KG1 (cell line): ENCODE measurements at places on chromosomes 3 and 15.

DNA sequence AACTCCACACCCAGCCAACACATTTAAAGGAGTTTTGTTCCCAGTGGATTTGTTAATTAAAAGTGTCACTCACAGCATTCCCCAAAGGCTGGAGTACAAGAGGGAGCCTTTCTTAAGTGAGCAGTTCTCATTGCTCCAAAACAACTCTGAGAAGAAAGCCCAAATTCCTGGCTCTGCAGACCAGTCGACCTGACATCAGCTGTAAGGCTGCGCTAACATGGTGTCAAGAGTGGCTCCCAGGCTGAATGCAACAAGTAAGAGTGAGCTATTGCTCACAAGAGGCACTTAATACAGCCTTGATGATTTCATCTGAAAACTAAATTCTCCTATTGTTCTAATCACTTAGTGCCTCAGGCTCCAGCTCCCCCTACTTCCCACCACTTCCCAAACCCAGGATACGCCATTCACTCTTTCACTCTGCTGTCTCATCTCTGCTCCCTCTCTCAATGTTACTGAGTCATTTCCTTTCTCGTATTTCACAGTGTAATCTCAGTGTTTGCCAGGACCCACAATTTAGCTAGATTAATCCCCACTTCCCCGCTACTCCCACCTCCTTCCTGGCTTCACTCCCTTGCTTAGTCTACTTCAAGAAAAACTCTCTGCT is 81.8 kb downstream of the WWTR1 start:
- DNase-seq, result no peak

GRCh38 chr3:3240986-3241385 is 61.5 kb upstream of the CRBN start:
- no peak for DNase-seq

GRCh38 chr15:73981761-73982221 is 10.3 kb downstream of the STOML1 start:
- DNase-seq, result no peak

GRCh38 chr3:157043771-157044170 is 116.2 kb downstream of the CCNL1 start:
- no peak for DNase-seq

DNA sequence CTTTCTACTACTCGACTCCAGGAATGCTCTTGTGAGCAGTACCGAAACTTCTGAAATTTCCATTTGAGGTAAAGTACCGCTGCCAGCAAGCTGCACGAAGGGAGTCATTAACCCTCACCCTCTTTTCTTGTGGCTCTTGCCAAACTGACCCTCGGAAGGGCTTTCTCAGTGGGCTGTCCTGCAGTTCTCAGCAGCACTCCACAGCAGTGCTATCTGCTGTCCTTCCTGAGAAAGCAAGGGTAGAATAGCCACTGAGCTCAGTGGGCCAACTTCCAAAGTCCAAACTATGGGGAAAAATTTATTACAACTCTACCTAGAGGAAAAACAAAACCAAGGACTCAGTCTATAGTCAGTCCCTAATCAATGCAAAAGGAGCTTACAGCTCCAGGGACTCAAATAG is 38.5 kb upstream of the COL8A1 start:
- DNase-seq, result no peak

- DNase-seq, result no peak
Observed at GRCh38 chr15:83327041-83327440, 42.6 kb upstream of the BNC1 start.

GRCh38 chr3:196968233-196969133 is at the start of gene PIGZ:
Gene PIGZ (minus strand): TSS chr3:196968833. CDS start chr3:196952031, 16,802 bp downstream.
- no peak for DNase-seq

GRCh38 chr3:175895731-175896130 is 1036.6 kb downstream of the NAALADL2 start:
- no peak for DNase-seq

DNA sequence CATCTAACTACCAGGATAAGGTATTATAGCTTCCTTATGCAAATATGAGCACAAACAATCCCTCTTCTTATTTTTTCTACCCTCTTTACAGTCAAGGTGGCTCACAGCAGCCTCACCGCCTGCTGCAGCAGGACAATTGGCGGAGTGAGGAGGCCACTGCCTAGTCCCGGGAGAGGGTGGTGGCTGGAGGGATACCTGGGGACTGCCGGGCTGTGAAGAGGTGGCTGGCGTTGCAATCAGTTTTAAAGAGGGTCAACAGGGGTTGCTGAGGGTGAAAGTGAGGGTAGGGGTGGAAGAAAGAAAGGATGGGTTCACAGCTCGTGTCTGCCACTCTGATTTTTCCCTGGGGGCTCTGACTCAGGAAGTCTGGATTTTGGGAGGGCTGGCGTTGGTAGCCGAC is 105.1 kb upstream of the SLC6A6 start:
- no peak for DNase-seq

- no peak for DNase-seq
Observed at GRCh38 chr3:55333046-55333445, 154.1 kb downstream of the WNT5A start.

GRCh38 chr3:78496501-78496900 is 1271.3 kb downstream of the ROBO1 start:
- no peak for DNase-seq

DNA sequence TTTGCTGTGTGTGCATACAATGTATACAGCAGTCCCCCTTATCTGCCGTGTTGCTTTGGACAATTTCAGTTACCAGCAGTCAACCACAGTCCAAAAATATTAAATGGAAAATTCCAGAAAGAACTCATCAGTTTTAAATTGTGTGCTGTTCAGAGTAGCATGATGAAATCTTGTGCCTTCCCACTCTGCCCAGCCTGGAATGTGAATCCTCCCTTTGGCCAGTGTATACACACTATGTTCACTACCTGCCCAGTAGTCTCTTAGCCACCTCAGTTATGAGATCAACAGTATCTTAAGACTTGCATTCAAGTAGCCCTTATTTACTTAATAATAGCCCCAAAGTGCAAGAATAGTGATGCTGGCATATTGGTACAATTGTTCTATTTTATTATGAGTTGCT is 133.6 kb upstream of the ABHD17C start:
- no peak for DNase-seq

GRCh38 chr3:62367763-62368195 is 5.6 kb downstream of the FEZF2 start:
- no peak for DNase-seq

GRCh38 chr15:77115179-77115578 is 44.3 kb upstream of the TSPAN3 start:
- no peak for DNase-seq

DNA sequence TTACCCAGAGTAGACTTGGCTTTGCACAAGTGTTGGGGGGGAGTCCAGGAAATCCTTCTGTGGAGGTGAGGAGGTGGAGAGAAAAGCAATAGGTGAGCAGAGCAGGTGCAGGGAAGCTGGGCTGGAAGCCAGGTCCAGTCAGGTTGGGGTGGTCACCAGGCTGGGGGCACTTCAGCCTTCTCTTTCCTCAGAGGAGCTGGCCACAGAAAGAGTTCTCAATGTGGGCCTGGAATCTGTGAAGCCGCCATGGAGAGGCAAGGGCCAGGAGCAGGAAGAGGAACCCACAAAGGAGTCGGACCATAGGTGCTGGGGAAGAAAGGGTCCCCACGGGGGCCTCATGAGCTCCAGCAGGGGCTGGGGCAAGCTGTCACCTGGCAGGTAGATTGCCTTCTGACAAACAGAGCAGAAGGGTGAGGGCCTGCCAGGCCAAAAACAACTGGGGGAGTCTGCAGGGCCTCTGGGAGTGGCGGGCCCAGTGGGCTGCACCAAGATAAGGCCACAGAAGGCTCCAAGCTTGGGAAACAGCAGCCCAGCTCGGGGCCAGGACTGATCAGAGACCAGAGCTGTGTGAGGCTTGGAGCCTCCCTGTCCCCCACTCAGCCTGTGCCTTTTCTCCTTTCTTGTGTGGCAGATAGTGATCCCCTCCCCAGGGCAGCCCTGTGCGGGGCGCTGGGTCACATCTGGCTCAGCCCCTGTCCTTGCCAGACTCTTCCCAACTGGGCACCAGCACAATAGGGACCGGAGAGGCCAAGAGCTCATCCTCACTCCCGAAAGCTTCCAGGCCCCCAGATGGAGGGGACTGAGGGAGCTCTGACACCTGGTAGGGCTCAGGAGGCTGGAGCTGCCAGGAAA is 53.0 kb upstream of the FGD5 start:
- no peak for DNase-seq

DNA sequence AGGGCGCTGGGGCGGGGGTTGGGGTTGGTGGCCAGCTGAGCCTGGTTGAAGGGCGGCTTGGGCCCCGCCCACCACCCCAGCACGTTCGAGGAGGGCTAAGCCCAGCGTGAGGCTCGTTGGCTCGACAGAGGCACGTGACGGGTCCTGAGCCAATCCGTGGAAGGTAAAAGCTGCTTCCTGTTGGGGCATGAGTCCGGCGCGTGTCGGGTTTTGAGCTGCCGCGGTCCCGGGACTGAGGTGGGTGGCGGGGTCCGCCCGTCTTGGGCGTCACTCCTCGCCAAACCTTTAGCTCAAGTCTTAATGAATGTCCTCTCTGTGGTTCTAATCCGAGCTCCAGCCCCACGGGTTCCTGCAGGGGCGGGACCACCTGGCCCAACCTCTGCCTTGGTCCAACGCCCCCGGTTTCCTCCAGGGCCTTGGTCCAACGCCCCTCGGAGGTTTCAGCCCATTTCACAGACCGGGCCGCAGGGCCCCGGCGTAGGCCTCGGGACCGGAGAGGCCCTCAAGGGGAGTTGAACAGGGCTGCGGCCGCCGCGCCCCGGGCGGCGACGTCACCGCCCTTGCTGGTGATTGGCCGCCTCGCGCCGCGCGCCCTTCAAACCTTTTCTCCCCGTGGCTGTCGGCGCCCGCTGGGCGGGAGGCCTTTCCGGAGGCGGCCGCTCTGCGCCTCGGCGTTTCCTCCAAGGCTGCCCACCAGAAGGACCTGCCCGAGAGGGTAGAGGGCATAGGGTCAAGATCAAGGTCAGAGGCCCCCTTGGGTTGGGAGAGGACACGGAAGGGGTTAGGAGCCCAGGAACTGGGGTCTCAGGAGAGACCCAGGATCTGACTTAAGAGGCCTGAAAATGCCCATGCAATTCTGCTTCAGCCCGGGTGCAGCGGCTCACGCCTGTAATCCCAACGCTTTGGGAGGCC is at the start of gene RCCD1:
Gene RCCD1, plus strand, starts transcription at position 173 of the 912 bp plus-strand sequence. CDS start 1,851 bp downstream, outside the sequence.
- DNase-seq, result peak; percentile 68

GRCh38 chr15:76935620-76936019 is 4.1 kb downstream of the RCN2 start:
- DNase-seq, result no peak

GRCh38 chr15:74616366-74616939 is 817 bp downstream of the CLK3 start:
- DNase-seq, result no peak

DNA sequence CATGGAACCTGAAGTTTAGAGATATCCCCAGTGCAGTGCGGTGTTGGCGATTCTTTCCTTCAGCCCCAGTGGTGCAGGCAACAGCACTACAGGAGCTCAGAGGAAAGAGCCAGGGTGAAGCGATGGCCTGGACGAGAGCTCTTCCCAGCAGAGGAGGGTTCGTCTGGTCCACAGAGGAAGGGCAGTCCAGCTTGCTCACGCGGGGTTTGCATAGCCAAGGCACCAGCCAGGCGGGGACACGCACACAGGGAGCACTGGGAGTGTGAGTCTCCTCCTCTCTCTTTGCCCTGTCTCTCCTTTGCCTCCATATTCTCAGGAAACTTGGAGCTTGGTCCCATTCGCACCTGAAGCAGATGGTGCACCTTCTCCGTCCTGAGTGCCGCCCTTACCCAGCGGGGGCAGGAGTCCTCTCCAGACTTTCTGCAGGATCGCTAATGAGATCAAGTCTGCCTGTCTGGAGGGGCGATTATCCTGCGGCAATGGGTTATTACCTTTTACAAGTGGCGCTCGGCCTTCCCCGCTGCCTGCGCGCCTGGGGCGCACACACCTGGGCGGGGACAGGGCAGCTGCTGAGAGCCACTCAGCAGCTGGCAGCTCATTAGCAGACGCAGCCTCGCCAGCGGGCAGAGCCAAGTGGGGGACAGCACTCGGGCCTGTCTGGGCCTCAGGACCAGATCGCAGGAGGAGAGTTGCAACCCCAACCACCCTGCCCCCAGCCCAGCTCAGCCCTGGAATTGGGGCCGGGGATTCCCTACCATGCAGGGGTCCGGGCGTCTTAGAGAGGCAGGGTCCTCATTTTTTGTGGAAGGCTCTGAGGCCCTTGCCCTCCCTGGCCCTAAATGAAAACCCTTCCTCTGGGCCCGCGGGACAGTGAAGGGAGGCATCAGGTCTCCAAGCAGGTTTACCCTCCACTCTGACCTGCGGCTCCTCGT is 119.0 kb upstream of the MEF2A start:
- no peak for DNase-seq

DNA sequence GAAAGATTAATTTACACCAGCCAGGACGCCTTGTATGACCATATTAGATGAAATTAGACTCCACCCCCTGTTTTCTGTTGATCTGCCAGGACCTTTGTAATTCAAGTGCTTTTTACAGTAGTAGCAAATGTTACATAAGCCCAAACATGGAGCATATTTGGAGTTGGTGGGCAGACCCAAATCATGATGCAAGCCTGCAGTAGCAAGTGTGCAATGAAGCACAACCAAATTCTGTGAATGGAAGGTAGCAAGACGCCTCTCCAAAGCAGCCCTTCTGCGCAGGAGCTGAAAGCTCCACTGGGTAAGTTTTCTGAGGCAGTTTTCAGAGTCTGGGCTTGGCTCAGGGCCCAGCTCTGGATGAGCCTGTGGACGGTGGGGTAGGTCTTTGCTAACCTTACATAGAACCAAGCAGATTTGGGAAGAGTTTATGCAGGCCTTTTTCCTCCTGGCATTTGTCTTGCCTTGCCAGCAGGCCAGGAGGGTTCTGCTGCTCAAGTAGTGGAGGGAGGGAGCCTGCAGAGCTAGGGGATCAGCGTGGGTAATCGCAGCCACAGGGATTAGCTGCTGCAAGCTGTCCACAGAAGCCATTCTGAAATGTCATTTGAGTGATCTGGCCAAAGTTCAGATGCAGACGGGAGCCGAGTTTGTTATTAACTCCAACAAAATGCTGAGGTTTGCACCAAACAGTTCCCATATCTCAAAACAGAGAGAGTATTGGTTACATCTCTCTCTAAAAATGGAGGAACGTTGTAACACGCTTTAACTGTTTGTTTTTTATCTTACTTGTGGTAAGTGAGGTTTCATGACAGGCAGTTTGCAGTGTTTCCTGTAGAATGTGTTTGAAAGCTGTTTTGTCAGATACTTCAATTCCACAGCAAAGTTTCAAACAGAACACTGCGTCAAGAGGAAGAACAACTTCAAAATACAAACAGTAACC is 55.4 kb downstream of the PSMD6 start:
- DNase-seq, result peak; percentile 19
